ENCODE measurements at places on chromosomes 12 and 14.

DNA sequence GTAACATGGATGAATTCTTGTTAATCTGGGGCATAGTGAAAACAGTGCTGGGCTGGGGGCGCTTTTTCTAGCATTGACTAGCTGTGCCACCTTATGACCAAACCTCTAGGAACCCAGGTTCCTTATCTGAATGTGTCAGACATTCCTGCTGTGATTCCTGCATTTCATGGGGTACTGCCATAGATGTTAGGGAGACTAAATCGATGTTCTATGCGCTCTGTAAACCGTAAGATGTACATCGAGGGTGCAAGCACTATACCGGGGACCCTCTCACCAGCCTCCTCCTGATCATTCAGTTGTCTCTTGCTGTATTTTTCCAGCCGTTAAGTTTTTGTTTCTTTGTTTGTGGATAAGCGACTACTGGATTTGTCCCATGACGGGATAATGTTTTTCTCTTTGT lies 170.9 kb upstream of the PARP11 start:
- DNase-seq = no peak

- peak; percentile 77 for DNase-seq
Measured at GRCh38 chr12:85016413-85016812, 19.7 kb downstream of the TSPAN19 start.

DNA sequence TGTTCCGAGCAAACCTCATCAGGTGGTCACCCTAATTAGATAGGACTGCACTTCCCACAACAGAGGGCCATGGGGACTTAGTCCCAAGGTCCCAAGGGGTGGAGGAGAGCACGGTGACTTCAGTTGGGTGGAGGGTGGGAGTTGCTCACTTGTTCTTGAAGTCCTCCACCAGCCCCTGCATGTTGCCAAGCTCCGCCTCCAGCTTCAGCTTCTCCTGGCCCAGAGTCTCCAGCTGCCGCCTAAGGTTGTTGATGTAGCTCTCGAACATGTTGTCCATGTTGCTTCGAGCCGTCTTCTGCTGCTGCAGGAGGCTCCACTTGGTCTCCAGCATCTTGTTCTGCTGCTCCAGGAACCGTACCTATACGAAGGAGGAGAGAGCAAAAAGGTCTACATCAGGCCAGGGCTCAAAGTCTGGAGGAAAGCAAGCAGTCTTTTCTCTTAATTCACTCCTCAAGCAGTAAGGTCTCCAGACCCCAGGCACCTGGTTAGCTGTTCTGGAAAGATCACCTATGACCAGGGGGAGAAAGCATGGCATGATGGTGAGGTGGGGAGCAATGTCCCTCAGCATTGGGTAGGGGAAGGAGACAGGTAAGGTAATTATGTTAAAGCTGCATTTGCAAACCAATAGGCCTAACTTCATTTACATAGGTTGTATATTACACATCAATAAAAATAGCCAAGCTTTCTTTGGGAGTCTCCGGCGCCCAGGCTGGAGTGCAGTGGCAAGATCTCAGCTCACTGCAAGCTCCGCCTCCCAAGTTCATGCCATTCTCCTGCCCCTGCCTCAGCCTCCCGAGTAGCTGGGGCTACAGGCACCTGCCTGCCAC lies 2.9 kb downstream of the KRT8 start:
- no peak for DNase-seq

DNA sequence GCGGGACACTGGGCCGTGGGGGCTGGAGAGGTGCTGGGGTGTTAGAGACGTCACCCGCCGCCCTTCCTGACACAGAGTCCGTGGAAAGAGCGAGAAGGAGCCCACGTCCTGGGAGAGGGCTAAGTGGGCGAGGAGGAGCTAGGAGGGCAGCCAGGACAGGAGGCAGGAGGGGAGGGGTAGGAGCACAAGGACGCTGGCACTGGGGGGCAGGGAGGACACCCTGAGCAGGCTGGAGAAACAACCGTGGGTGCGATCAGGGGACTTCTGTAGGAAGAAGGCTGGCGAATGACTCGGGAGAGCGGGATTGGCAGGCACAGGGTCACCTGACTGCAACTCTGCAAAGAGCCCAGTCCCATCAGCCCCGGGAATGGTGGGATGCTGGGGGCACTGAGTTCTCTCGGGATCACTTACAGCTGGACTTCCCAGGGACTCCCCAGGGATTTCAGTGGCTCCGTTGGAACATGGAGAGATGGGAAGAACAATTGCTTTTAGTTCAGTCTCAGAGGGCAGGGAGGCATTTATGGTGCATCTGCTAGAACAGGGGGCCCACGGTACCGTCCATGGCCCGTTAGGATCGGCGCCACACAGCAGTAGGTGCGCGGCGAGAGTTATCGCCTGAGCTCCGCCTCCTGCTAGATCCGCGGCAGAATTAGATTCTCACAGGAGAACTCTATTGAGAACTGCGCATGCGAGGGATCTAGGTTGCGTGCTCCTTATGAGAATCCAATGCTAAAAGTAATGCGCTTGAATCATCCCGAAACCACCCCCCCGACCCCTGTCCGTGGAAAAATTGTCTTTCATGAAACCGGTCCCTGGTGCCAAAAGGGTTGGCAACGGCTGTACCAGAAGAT lies 24.3 kb downstream of the UBR7 start:
- peak; percentile 83 for DNase-seq

- DNase-seq = no peak
Measured at GRCh38 chr12:92943482-92944250, 14.6 kb upstream of the EEA1 start.

GRCh38 chr12:9084417-9084816 lies 31.3 kb downstream of the A2M start:
- DNase-seq = no peak

- DNase-seq = no peak
Measured at GRCh38 chr12:10122689-10123088, 7.3 kb downstream of the CLEC7A start.

GRCh38 chr14:22518073-22518472 lies 71.0 kb downstream of the DAD1 start:
- DNase-seq = no peak

GRCh38 chr12:3114671-3115070 lies 37.5 kb downstream of the TSPAN9 start:
- DNase-seq = no peak

DNA sequence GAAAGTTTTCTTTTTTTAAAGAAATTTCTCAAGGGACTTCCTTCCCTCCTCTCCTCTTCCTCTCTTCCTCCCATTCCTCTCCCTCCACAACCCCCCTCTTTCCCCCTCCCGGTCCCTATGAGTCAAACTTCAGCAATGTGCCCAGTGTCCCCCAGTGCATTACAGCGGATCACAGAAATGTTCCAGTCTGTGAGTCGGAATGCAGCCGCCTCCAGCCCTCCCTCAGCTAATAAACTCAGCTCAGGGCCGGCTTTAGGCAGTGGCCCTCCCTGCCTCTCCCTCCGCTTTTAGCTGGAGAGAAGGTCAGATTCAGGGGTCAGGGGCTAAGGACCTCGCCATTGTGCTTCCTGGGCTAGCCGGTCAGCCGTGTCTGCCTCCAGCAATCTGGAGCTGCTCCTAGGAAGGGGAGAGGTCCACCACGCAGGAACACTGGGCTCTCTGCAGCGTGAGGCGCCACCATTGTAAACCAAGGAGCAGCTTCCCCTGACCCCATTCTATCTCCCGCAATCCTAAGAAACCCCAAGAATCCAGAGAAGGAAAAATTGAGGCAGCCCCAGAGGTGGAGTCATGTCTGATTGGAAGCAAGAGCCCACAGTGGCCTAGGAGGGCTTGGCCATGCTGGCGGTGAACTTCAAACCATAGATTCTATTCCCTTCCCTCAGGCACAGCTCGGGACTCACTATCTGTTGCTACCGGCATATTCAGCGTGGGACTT lies 1.1 kb upstream of the HDAC7 start:
- DNase-seq = peak; percentile 94

- no peak for DNase-seq
Measured at GRCh38 chr12:29216266-29216665, 67.2 kb downstream of the FAR2 start.

GRCh38 chr14:26398616-26399015 lies 199.2 kb downstream of the NOVA1 start:
- DNase-seq = no peak

GRCh38 chr14:29853272-29853671 lies 74.4 kb downstream of the PRKD1 start:
- DNase-seq = no peak

DNA sequence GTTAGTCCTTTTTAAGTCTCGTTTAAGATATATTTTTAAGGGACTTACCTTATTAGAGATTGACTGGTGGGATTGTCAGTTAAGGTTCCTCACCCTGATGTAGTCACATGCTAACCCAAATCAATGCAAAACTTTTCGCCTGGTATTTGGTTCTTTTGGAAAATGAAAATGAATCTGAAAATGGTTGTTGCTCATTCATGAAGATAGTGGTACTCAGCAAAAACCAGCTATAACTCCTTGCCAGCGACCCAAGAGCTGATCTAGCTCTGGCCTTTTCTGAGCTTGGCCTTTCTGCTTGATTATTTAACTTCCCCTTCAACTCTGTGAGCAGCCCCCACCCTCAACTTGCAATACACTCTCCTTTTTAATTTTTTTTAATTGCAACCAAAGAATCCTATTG lies 85.0 kb upstream of the GTF2A1 start:
- DNase-seq = no peak

DNA sequence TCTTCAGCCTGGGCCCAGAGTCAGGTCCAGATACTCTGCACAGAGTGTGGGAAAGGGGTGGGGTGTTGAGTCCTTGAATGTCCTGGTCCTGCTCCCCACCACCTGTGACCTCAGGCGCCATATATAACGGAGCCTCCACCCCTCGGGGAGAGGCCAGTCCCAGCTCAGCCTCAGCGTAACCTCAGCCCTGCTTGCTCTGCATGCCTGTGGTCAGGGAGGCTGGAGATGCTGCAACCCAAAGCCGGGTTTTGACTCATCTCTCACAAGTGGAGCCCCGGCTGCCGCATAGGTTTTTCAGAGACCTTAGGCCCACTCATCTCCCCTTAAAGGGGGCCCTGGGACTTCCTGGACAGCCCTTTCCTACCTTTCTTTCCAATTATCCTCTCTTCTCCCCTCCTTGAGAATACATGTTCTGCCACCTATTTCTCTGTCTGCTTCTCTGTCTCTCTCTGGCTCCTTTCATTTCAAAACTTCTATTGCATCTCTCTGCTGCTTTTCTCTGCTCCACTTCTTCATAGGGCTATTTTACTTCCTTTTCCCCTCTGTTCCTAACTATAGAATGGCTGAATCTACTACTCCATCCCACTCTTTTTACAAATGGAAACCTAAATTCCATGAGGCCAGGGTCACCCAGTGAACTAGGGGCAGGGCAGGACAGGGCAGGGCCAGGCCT lies 1.2 kb downstream of the ITGB7 start:
- peak; percentile 96 for DNase-seq

- DNase-seq = peak; percentile 59
Measured at GRCh38 chr14:67943947-67944346, 124.4 kb downstream of the RAD51B start.

- no peak for DNase-seq
Measured at GRCh38 chr14:87679866-87680265, 313.1 kb downstream of the GALC start.

- DNase-seq = no peak
Measured at GRCh38 chr14:82180139-82180538, 646.5 kb upstream of the SEL1L start.

GRCh38 chr12:132831771-132832170 lies 3.1 kb upstream of the GOLGA3 start:
- DNase-seq = no peak

DNA sequence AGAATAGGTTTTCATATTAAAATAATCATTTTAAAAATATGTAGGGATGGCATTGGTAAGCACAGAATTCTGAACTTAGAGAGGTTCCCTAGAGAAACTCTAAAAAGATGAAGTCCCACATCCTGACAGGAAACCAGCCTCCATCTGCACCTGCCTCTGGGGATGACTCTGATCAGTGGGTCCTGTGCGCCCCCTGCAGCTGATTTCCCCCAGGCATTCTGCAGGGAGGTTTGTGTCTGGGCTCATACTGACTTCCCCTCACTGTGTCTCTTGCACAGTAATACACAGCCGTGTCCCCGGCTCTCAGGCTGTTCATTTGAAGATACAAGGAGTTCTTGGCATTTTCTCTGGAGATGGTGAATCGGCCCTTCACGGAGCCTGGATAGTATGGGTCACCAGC lies 602.9 kb downstream of the TMEM121 start:
- DNase-seq = no peak

- no peak for DNase-seq
Measured at GRCh38 chr14:101069228-101069549, 165.7 kb upstream of the RTL1 start.

DNA sequence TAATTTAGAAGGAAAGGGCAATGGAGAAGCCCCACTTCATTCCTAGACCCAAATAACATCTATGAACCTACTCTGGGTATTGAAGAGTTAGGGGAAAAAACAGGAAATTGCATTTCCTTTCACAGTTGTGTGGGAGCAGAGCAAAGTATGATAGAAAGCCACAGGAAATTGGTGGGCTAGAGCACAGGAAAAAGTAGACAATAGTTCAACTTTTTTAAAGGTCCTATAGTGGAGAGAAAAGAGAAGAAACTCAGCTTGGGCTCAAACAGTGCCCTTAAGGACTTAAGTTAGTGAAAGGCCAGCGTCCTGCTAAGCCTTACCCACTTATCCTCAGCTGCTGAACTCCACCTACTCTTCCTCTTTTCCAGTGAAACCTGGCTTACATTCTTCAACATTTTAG lies 258.1 kb downstream of the DPY19L2 start:
- DNase-seq = no peak

DNA sequence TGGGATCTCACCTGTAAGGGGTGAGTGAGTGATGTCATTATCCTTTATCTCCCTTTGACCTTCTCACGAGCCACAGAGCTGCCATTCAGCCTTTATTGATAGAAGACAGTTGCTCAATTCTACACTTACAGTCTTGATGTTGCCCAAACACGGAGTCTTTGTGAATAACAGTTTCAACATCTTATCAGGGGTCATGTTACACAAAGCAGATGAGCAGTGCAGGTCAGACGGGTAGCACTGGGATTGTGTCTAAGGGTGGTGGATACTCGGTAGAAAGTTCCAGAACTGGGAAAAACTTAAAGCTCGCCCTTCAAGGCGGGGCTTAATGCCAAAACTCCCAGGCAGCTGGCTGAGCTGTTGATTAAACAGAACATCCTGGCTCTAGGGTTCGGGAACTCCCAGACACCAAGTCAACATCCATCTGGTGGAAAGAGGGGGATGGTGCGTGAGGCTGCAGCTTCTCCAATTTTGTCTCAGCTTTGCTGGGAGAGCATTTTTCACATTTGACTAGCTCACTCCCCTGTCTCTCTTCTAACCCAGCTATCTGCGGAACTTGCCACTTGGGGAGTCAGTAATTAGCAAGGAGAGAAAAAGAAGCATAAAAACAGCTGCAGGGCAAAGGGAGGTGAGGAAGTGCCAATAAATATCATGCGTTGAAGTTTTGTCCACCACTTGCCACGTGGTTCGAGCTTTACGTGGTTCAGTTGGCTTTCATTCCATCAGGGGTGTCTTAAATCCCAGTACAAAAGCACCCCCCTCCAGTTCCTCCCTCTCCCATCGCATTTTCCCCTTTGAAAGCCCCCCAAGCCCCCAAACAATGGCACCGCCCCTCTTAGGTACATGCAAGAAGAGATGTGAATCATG lies 31.0 kb downstream of the FOXN4 start:
- peak; percentile 46 for DNase-seq

DNA sequence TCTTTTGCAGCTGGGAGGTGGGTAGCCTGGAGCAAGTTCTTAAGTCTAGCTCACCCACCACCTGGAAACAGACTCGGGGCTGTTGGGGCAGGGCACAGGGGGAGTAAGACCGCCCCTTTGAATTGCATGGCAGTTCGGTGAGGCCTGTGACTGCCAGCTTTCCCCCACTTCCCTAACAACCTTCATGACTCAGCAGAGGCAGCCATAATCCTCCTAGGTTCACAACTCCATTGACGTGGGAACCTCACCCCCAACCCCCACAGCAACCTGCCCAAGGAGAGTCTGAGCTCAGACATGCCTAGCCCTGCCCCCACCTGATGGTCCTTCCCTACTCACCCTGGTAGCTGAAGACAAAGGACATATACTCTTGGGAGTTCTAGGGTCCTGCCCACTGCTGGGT lies 87.4 kb downstream of the NELL2 start:
- DNase-seq = no peak
